ENCODE measurements at places on chromosomes 1 and 21.

DNA sequence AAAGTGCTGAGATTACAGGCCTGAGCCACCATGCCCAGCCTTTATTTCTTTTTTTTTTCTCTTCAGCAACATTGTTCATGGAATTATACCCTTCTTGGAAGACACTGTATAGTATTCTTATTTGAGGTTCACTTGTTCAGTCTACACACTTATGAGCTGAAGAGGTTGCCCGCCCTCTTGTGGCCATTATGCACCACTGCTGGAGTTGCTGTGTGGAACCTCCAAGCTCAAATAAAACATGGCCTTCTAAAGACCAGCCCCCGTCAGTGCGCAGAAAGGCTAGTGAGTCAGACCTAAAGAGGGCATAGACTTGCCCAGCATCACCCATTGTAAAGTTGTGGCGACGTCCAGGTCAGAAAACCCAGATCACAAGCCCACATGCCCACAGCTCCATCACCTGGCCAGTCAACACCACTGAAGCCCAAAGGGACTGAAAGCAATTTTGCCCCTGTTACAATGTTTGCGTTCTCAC, 20.4 kb downstream of the LURAP1 start:
- peak; percentile 72 for DNase-seq

DNA sequence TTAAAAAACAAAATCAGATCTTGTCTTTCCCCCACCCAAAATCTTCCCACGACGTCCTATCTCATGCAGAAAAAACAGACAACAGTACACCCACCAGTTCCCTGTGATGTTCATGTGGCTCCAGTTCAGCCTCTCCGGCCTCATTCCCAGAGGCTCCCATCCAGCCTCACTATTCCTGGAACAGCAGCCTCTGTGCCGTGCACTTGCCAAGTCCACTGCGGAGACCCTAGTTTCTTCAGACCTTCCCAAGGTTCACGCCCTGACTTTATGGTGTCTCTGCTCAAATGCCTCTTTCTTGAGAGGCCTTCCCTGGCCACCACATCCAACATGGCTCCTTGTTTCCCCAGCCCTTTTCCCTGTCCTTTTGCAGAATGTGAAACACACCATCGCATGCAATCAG, 106.3 kb upstream of the BACE2 start:
- no peak for DNase-seq

DNA sequence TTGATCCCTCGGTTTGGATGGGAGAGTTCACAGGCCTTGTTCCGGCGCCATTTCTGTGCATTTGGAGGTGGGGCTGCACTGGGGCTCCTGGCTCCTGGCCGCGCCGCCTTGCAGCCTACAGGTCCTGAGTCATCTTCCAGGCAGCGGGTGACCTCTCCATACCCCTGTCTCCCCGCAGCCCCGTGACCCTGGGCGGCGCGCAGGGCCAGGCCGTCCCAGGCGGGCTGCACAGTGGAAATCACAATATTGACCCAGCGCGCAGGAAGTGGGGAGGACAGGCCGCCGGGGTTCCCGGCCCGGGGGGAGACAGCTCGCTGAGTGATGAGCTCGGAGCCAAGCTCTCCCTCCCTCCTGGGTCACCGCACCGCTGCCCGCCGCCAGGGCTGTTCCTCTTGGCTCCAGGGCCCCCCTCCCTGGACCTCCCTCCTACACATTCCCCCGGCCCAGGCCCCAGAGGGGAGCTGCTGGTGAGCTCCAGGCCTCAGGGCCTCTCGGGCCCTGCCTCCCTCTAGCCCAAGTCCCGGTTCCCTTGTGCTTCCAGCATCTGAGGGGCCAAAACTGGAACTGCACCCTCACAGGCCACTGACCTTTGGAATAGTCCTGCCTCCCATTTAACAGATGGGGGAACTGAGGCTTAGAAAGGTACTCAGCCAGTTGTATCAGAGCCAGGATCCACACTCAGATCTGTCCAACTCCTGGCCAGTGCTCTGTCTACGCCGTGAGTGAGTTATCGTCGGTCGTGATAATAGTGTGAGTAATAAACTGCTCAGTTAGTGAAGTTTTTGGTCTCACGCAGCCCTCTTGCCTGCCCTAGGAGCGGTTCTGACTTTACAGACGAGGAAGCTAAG, 142.9 kb upstream of the WNT4 start:
- no peak for DNase-seq

DNA sequence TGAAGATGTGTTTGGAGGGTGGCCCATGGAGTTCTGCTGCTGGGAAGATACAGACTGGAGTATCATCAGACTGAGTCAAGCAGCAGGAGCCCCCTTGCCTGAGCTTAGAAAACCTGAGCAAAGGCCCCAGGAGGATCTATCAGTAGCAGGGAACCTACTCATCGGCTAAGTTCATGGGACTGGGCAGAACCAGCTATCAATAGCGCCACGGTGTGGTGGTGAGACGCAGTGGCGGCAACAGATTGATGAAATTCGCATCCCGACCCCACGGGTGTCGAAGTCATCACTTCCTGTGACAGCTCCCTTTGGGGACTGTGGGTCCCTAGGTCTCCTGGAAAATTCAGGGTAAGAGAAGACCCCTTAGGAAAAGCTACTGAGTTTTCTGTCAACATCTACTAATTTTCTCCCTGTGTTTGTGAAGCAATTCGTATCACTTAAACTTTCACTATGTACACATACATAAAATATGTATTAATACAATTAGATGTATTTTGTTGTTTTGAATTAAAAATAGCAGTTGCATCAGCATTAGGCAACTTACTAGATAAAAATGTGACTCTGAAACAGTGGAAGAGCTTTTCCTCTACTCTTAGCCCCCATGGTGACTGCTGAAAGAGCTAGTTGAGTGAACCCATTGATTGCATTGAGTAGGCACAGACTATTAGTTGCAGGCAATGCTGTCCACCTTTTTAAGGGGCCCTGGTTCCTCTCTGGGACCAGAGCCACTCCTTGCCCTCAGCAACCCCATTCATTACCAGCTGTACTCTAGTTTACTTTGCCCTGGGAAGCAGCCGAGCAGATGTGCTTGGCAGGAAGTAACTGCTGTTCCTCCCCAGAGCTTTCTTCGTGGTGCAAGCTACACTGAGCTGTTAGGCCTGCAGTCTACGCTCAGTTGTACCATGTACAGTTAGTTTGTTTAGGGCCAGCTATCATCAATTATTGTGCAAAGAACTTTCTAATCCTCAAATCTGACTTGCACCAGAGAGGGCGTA, 7.3 kb upstream of the CACNA1S start:
- peak; percentile 91 for DNase-seq

GRCh38 chr1:119799599-119800177, 11.6 kb downstream of the REG4 start:
- no peak for DNase-seq

GRCh38 chr1:197763769-197764168, 11.5 kb downstream of the DENND1B start:
- DNase-seq: no peak

DNA sequence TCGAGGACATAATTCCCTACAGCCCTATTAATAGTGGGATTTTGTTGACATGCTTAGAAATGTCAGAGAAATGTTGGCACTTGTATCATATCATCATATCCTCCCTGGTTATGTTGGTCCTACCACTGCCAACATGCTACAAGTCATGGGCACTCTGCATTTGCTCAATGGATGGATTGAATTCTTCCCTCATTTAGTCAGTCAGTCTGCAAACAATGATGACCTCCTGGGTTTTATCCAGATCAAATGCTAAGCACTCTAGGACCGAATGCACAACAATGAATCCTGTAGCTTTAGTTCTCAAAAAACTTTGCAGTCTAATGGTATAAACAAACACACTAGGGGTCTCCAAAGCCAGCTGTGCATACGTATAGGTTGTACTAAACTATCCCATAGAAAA, 357.2 kb upstream of the DPYD start:
- no peak for DNase-seq

DNA sequence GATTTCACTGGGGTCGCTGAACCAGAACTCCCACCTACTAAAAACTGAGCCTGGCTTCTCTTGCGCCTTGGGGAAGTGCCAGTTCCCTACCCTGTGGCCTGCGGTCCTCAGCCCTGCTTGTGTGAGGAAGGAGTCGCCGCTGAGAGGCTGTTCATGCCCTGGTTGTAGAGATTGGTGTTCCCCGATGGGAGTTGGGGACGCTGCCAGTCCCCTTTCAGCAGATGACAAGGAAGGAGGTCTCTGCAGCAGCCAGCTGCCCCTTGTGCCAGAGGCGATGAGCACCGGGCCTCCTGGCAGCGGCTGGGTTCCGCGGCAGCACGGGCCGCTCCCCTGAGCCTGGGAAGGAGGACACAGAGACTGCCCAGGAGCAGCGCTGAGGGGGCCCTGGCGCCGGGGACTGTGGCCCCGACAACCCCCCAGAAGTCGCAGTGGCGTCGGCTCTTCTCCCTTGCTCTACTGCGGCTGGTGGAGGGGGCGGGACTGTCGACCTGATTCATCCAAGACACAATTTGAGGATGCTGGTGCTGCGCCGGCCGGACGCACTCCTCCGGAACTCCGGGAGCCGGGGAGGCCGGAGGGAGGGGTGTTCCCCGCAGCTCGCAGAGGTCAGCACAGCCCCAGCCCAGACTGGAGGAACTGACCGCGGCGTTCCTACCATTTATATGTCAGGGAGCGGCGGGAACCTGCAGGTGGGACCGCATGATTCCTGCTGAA, 12.0 kb upstream of the ADORA3 start:
- DNase-seq: no peak

DNA sequence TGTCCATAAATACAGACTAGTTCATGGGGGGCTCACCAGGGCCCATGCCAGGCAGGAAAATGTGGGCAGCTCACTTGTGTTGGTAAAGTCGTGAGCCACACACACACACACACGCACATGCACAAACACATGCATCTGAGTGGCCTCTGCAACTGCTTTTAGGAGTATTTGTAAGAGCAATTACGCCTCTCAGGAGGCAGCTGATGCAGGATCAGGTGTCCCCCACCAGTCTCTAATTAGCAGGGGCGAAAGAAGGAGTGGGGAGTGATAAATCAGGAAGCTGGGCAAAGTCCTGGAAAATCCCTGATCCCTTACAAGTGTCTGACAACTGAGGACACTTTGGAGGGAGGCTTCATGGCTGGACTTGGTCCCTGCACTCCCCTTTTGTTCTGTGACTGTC, 5.7 kb upstream of the IVL start:
- peak; percentile 52 for DNase-seq

GRCh38 chr1:147539122-147539575, 2.2 kb upstream of the BCL9 start:
- no peak for DNase-seq

DNA sequence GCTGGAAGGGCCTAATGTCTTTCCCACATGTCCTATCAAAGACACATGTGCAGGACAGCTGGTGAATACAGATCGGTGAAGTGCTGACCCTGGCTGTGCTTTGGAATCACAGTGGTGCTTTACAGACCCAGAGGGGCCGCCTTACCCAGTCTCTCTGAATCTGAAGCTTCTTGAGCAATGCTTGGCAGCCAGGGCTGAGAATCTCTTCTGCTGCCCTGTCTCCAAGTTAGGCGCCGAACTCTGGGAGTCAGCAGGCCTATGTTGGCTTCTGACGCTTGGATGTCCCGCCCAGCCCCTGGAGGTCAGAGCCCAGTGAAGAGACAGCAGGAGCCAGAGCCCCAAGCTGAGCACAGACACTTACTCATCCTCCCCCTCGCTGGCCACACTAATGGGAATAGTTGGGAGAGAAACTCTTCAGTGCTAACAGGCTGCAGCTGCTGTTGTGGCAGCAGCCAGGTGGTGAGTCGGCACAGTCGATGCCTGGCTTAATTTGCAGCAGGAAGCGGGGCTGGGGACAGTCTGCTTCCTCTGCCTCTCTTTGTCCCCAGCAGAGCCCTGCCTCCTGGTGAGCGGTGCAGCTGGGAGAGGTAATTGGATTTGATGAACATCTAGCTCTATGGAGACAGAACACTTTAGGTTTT, 68.1 kb downstream of the URB2 start:
- DNase-seq: peak; percentile 69

DNA sequence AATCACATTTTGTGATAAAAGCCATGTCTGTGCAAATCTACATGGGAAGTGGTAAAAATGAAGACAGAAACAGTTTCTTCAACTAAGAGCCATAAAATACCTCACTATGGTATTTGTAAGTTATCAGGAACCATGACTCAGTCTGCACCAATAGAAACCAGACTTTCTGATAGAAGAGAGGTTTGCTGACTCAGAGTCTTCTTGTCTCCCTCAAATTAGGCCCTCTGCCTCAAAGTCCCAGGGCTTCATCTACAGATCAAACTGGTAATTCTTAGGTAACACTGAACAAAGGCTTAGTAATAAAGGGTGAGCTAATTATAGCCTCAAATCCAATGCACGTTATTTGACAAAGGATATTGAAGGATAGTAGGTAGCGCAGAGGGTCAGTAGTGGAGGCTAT, 30.9 kb upstream of the SSX2IP start:
- no peak for DNase-seq

DNA sequence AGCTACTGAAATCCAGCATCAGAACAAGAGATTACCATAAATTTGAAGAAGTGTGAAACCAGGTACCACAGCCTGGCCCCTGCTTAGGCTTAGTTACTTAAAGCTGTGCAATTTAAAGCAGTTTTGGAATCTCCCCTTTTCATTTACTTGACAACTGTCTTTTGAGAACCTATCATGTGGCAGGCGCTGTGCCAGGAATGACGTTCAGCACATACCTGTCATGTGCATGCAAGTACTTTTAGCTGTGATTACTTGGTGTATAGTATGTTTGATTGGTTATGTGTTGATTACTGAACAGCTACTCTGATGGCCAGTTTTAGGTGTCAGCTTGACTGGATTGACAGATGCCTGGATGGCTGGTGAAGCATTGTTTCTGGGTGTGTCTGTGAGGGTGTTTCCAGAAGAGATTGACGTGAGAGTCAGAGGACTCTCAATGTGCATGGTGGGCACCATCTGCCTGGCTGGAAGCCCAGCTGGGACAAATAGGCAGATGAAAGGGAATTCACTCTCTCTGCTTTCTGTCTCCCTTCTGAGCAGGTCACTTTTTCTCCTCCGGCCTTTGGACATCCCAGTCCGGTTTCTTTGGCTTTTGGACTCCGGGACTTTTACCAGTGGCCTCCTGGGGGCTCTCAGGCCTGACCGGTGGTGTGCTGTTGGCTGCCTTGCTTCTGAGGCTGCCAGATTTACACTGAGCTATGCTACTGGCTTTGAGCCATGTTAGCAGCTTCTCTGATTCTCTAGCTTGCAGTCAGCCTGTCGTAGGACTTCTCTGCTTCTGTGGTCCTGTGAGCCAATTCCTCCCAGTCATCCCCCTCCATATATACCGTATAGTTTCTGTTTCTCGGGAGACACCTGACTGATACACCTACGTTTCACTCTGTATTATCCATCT, 178.0 kb downstream of the RYR2 start:
- no peak for DNase-seq

- DNase-seq: no peak
Measured at GRCh38 chr1:218850367-218850766, 323.3 kb upstream of the LYPLAL1 start.

DNA sequence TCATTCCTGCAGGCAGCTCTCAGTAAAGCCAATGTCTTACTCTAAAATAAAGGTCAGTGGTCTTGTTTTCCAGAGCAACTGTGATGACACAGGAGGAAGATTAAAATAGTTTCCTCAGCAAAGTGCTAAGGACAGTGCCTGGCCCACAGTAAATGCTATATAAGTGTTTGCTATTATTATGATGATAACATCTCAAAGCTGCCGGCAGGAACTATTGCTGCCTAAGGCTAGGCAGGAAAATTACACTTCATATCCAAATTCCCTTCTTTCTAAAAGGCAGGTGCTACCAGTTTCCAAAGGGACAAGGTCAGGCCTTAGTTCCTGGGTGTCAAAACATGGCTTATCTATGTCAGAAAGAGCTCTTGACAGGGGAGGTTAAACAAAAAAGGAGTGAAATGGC, 401.3 kb downstream of the HHAT start:
- DNase-seq: no peak

Data from WERI-Rb-1 (cell line).